ENCODE measurements at places on chromosomes 13 and 19.
A peak's percentile ranks its signal among the peaks of the same experiment; 100 is the strongest.

DNA sequence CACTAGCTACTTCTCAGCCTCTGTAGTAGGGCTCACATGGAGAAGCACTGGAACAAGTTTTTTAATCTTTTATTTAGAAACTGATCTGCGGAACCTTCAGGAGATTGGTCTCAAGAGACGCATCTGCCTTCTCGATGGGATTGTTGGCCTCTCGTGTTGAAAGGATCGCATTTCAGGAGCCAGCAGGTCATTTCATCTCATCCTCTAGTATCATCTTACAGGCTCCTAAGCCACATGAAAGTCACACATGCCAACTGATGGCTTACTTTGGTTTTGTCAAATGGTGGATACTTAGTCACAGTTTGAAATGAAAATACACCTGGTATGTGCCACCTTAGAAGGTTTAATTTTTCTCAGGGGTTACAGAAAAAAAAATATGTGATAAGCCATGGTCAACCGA, 1703.6 kb downstream of the EFNB2 start:
- DNase-seq: no peak

DNA sequence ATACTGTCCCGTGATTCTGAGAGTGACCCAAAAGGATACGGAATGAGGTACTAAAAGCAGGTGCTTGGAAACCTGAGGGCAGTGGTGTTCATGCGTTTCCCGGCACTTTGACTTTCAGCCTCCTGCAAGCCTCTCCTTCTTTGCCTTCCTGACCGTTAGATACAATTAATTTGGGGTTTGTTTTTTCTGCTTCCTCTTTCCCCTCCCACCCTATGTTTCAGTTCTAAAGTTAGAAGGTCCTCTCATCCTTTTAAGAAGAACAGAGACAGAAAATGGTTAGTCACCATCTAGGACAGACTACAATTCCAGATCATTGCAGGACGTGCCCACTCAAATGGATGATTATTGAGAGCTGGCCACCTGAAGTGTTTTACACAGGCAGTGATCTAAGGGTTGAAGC, 1.8 kb upstream of the LILRB4 start:
- DNase-seq: no peak

DNA sequence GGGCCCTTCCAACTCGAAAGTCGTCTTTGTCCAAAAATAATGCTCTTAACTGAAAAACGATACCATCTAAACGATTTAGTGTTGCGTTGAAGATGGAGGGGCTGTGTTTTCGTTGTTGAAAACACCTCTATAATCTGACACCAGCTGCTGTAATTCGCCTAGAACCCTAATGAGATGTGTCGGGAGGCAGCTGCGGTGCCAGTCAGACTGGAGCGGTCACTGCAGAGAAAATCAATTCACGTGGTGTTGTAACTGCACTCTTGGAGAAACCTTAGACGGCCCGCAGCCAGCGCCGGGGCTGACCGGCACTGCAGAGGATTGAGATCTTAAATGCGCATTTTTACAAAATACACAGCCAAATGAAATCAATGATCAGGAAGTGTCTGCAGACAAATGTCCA, 339.1 kb downstream of the ZNF536 start:
- DNase-seq: no peak

DNA sequence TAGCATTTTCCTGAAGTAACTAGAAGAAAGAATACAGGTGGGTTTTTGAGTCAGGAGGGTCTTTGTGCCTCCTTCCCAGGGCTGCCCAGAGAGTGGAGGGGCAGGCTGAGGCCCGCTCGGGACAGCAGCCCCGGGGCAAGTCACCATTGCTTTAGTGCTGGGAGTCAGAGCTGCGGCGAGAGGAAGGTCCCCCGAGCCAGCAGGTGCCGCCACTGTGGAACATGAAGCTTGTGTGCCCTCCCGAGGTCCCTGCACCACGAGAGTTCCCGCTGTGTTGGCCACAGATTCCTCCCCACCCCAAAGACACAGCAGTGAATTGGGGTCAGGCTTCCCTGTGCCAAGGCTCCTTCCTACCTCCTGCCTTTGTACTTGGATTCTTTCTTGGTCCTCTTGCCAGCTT, 50.9 kb upstream of the TEX29 start:
- DNase-seq: no peak

GRCh38 chr19:48630296-48631063, 6.7 kb downstream of the DBP start:
- no peak for DNase-seq

DNA sequence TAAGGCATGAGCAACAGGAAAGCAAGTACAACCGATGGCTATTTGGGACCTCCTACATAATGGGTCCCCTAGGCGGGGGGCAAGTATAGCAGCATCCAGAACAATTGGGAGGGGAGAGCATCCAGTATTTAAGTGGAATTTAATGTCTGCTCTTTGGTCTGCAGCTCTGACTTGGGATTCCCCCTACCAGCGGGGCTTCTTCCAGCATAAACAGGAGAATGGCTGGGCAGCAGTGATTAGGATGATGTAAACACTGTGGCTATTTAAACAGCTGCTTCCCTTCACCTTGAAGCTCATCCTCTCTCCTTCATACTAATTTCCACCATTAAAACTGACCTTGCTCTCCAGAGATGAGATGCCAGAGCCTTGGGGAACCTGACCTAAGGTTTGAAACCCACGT, 73.9 kb upstream of the OXGR1 start:
- DNase-seq: no peak

- DNase-seq: no peak
Observed at GRCh38 chr19:10631874-10632273, 6.5 kb downstream of the SLC44A2 start.

- DNase-seq: no peak
Observed at GRCh38 chr13:105278943-105279381, 1256.5 kb downstream of the EFNB2 start.

DNA sequence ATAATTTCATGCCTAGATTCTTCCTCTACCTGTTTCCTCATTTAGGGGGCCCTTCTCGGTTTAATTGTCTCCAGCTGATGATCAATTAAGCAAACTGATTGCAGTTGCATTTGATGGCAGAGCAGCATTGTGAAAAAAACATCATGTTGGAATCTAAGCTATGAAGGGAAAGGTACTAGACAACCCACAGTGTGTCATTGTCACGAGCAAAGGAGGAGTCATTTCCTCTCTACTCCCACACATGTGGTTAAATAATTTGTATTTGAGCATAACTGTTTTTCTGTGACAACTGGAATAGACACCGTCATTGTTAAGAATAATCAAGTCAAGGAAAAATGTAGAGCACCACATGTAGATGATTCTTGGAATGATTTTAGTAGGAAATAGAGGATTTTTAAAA, 240.3 kb downstream of the DCT start:
- no peak for DNase-seq

DNA sequence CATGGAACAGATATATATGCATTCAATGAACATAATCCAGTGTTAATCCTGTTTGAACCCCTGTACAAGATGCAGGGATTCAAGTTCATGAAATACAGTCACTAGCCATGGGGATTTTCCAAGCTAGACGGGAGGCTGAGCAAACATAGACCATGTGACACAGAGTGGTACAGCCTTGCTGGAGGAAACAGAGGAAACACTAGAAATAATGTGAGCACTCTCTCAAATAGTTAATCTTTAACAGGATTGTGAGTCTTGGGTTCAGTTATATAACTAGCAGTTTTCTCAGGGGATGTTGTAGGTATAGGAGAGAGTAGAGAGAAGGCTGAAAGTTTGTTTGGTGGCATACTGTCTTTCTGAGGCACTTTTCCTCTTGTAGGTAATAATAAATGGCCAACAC, 13.9 kb upstream of the LGALS16 start:
- DNase-seq: no peak

GRCh38 chr13:90898811-90899210, 448.7 kb upstream of the MIR17HG start:
- DNase-seq: no peak

GRCh38 chr13:80430561-80430960, 89.6 kb upstream of the SPRY2 start:
- no peak for DNase-seq

DNA sequence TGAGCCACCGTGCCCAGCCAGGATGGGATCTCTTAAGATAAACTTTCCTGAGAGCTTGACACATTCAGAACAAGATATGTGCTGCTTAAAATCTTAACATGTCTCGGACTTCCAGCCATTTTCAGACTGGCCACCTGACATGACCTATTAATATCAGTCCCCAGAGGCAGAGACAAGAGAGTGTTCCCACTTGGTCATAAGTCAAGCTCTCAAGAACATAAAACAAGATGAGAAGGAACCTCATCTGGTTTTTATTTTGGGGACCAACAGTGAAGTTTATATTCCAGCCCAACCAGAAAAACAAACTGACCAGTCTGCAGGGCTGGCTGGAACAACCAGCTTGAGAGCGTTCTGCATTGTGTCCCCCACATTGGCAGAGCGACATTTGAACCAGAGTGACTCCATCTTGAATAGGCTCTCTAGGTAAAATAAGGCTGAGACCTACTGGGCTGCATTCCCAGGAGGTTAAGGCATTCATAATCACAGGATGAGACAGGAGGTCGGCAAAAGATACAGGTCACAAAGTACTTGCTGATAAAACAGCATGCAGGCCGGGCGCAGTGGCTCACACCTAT, 21.8 kb upstream of the PLEKHF1 start:
- DNase-seq: no peak

- no peak for DNase-seq
Observed at GRCh38 chr13:113963376-113963775, 10.5 kb downstream of the C13orf46 start.

GRCh38 chr19:50514346-50515167, 844 bp upstream of the ASPDH start:
- DNase-seq: no peak

- no peak for DNase-seq
Observed at GRCh38 chr13:51995677-51996551, 15.3 kb downstream of the ATP7B start.

- DNase-seq: no peak
Observed at GRCh38 chr13:112696869-112697465, 7.1 kb downstream of the ATP11A start.

- DNase-seq: no peak
Observed at GRCh38 chr13:110531671-110532083, 29.8 kb downstream of the RAB20 start.

GRCh38 chr13:112181336-112182067, 114.6 kb downstream of the SOX1 start:
- no peak for DNase-seq

DNA sequence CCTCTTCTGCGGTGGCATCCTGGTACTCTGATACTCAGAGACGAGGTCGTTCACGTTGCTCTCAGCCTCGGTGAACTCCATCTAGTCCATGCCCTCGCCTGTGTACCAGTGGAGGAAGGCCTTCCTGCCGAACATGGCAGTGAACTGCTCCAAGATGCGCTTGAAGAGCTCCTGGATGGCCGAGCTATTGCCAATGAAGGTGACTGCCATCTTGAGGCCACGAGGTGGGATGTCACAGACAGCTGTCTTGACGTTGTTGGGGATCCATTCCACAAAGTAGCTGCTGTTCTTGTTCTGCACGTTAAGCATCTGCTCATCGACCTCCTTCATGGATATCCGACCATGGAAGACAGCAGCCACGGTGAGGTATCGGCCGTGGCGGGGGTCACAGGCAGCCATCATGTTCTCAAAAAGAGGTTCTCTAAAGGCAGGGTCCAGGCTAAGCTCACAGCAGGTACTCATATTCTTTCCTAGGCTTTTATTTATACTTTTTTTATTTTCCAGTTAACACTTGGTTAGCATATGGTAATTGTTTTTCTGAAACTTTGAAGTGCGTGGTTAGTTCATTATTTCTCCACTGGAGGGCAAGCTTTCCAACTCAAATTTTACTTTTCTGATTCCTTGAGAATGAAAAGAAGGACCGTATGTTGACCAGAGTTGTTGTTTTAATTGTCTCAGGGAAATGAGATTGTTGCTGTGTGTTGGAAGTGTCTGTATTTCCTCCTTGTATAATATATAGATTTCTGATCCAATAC, 72.4 kb upstream of the RGCC start:
- no peak for DNase-seq

- DNase-seq: peak; percentile 28
Observed at GRCh38 chr13:44259045-44260027, 114.3 kb upstream of the SERP2 start.

DNA sequence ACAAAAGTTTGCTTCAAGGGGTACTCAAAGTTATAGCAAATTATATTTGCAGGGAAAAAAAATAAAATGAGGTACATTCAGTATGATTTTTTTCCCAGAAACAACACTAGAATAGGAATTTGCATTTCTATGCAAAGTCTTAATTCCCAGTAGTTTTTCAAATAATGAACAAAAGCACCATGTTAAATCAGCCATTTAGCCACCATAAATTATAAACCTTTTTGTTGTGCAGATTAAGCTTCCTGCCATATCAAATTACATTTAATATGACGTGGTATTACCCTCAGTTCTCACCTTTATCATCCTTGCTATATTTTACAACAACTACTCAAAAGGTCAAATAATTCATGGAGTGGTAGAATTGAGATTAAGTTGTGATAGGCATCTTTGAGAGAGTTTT, 136.6 kb upstream of the FRY start:
- no peak for DNase-seq

GRCh38 chr13:102878481-102878880, 32.6 kb downstream of the ERCC5 start:
- DNase-seq: no peak

DNA sequence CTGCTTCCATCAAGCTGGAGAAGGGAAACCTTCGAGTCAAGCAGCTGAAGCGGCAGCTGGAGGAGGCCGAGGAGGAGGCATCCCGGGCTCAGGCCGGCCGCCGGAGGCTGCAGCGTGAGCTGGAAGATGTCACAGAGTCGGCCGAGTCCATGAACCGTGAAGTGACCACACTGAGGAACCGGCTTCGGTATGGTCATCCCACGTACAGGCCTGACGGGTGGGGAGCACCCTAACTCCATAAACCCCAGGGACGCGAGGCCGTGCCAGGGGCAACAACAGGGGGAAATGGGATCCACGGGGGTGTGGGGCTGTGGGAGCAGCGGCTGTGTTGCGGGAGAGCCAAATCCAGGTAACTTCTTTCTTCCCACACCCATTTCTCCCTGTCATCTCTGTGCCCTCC, 20.2 kb downstream of the KCNC3 start:
- DNase-seq: no peak

DNA sequence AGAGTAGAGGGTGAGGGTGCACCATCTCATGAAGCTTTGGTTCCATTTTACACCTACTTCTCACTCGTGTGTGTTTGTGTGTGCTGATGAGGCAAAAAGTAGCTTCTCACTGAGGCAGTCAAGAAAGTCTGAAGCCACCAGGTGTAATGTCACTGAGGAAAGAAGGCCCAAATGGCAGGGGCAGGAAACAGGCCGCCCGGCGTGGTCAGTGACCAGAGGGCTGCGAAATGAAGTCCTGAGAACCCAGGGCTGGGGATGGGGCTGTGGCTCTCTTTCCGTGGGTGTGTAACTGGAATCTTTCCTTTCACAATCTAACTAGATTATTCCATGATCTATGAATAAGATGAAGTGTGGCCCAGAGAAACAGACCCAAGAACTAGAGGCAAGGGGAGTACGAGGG, 25.5 kb upstream of the TFDP1 start:
- DNase-seq: no peak

GRCh38 chr13:113744197-113745000, 14.6 kb upstream of the TMEM255B start:
- DNase-seq: no peak
